ENCODE measurements at places on chromosomes 1 and 21. TPM values are rescaled to one million over a fixed set of nuclear protein-coding genes. Genes with fewer than 3 reads are reported as not detected.

The HTR6 gene
- not detected for total RNA-seq

The HUNK gene
- total RNA-seq: 0.12 TPM

The CD34 gene
- not detected for total RNA-seq

The CD160 gene
- total RNA-seq: not detected

The C1orf56 gene
- total RNA-seq: 1.4 TPM

The BARHL2 gene
- total RNA-seq: not detected

The IGSF3 gene
- 0.37 TPM for total RNA-seq

The KLHDC9 gene
- 1.3 TPM for total RNA-seq

Data from uterine smooth muscle cell (primary cell).